Stimulated activated CD4-positive, alpha-beta T cell treated with anti-CD3 and anti-CD28 coated beads, Interleukin-2, amount 100 ng/mL, for 24 hours (primary cell): ENCODE measurements at places on chromosomes 4 and X.

GRCh38 chr4:185357211-185357610, 38.5 kb downstream of the LRP2BP start:
- DNase-seq: no peak

- no peak for DNase-seq
Measured at GRCh38 chr4:109890076-109890475, 22.6 kb upstream of the EGF start.

DNA sequence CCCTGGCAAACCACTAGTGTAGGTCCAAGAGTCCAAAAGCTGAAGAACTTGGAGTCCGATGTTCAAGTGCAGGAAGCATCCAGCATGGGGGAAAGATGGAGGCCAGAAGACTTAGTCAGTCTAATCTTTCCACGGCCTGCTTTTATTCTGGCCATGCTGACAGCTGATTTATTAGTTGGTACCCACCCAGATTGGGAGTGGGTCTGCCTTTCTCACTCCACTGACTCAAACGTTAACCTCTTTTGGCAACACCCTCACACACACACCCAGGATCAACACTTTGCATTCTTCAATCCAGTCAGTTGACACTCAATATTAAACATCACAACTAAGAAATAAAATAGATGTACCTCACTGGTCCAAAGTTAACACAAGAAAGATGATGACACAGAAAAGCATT, 134.8 kb upstream of the GABRA2 start:
- DNase-seq: no peak

DNA sequence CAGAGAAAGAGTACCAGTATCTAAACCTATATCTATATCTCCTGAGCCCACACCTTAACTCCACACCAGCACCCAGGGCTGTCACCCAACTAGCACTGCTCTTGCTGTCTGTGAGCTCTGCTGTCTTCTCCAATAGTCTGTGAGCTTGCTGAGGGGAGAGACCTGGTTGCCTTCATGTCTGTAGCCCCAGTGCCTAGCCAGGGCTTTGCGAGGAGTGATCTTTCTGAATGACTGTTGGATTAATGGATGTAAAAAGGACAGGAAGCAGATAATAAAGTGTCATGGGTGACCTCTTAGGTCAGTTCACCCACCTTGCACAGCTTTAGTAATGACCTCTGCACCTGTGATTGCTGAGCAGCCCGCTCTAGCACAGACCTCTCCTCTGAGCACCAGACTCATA, 30.5 kb downstream of the CNGA2 start:
- DNase-seq: no peak

DNA sequence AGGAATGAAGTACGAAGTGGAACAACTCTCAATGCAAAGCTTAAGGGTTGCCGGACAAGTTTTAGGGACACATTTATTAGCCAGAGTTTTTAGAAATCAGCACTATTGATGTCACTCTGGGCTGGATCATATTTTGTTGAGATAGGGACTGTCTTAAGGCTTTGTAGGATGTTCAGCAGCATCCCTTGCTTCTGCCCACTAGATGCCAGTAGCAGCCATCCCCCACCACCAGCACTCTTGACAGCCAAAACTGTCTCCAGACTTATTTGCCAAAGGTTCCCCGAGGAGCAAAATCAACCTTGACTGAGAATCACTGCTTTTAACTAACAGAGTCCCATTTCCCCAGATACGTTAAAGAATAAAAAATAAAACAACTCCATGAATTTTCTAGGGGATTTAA, 1497.3 kb downstream of the STIM2 start:
- no peak for DNase-seq

- DNase-seq: no peak
Measured at GRCh38 chr4:100372432-100372831, 145.4 kb downstream of the EMCN start.

- peak; percentile 98 for DNase-seq
Measured at GRCh38 chr4:82890901-82891706, at the start of gene SEC31A. Gene SEC31A, minus strand, starts transcription at chr4:82891153. Its CDS starts 9,217 bp downstream, at chr4:82881936.

- DNase-seq: no peak
Measured at GRCh38 chr4:24856586-24856985, 56.3 kb downstream of the CCDC149 start.
